T-cell (primary cell): ENCODE measurements at places on chromosomes 6 and 20. TPM values are rescaled to one million over a fixed set of nuclear protein-coding genes. Genes with fewer than 3 reads are reported as not detected.

GRCh38 chr6:43801495-43802181 lies 31.6 kb downstream of the VEGFA start:
- no peak for DNase-seq

DNA sequence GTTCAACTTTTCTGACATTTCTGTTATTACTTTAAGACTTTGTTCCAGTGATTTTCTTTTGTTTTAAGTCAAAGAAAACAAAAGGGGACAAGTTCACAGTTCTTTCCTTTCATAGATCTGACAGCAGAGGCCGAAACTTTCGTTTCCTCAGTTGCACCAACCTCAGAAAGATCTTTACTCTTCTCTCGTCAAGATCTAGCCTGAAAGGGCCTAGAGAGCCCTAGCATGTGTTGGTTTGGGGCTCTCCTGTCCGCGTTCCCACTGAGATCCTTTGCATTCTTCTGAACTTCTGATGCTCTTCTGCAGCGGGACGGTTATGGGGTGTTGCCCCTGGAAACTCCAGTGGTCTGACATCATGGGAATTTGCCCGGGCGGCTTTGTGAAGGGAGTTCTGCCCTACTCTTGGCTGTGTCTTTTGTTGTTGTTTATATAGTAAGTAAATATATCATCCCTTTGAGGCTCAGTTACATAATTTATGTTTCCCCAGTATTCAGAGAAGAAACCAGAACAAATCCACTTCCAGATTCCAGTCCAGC lies 129.1 kb downstream of the SASH1 start:
- DNase-seq = no peak

GRCh38 chr6:138035070-138035469 lies 72.1 kb downstream of the PERP start:
- DNase-seq = no peak

DNA sequence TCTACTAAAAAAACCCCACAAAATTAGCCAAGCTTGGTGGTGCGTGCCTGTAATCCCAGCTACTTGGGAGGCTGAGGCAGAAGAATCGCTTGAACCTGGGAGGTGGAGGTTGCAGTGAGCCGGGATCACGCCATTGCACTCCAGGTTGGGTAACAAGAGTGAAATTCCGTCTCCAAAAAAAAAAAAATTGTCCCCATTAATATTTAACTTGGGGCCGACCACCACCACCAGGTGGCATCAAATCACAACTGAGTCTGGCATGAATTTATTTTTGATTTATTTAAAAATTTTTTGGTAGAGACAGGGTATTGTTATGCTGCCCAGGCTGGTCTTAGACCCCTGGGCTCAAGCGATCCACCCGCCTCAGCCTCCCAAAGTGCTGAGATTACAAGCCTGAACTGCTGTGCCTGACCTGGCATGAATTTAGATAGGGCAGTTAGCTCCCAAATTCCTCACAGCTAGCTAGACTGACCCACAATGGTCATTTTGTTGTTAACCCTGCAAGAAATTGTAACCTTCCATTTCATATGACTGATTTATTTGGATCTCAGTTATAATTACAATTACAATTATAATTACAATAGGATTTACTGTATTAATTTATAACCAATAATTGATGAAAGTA lies 17.1 kb upstream of the BEND3 start:
- DNase-seq = no peak

DNA sequence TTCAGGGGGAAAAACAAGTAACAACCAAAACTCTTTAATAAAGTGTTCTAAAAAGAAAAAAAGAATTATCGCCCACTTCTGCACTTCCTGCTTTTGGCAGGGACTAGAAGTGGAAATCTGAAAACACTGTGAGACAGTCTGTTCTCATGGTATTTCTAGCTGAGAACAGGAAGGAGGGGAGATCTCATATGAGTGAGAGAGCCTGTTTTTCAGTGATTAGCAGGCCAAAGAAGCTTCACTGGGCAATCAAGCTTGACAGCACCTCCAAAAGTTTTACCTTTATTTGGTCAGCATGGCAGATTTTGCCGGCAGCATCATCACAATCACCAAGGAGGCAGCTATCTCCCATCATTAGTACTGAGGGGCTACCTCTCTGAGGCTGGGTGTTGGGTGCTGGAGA lies 79.5 kb upstream of the ATXN1 start:
- no peak for DNase-seq

DNA sequence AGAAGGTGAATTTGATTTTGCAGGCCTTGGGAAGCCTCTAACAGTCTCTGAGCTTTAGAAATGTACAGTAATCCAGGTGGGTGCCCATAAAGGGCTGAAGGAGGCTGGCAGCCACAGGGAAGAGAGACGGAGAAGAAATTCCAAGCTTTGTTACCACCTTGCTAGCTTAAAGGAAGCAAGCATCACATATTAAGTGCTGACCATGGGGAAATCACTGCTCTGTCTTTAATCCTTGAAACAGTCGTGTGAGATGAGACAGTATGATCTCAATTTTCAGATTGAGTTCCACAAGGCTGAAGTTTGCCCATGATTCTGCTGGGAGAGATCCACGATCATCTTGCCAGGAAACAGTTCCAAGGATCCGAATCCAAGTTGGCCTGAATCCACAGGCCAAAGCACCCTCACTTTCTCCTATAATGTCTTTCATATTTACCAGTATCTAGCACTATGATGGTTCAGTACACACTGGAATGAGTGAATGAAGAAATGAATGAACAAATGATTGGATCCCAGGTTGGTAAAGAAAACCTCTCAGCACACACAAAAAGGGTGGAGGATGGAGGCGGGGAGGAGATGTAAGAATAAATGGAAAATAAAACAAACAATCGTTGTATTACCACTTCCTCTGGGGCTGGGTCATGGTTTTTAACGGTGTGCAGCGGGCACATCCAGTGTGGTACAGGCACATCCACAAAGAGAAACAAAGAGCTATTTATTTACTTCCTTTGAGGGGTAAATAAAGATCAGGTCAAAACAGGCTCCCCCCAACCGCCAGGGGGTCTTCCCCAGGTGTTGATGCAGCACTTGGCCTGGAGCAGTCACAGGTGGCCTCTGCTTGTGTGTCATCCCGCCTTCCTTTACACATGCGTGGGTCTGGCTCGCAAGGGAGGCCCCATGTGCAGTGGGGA lies 28.2 kb upstream of the TAF8 start:
- peak; percentile 81 for DNase-seq

GRCh38 chr6:485655-486170 lies 94.2 kb downstream of the IRF4 start:
- no peak for DNase-seq

- DNase-seq = no peak
These were observed 62.8 kb upstream of the FOXO3 start for GRCh38 chr6:108497883-108498282.

DNA sequence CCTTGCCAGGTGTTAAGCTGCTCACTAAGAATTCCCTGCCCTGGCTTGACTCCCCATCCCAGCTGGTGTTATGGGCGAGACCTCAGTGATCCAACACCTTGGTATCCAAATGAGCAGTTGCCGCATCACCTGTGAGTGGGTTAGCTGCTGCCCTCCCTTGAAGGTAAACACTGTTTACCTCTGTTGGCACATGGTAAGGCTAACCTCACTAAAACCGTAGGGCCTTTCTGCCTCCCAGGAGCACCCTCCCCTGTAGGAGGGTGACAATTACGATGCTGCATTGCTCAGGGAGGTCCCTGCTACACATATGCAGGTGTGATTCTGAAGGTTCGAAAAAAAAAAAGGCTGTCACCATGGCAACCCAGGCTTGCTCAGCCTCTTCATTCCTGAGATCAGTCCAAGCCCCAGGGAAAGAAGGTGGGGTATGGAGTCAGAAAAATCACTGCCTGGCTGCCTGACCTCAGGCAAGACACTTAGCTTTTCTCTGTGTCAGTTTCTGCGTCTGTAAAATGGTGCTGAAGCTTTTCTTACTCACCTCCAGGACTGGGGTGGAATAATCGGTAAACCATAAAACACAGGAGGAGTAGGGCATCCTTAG lies 19.5 kb downstream of the PNPLA1 start:
- DNase-seq = no peak

DNA sequence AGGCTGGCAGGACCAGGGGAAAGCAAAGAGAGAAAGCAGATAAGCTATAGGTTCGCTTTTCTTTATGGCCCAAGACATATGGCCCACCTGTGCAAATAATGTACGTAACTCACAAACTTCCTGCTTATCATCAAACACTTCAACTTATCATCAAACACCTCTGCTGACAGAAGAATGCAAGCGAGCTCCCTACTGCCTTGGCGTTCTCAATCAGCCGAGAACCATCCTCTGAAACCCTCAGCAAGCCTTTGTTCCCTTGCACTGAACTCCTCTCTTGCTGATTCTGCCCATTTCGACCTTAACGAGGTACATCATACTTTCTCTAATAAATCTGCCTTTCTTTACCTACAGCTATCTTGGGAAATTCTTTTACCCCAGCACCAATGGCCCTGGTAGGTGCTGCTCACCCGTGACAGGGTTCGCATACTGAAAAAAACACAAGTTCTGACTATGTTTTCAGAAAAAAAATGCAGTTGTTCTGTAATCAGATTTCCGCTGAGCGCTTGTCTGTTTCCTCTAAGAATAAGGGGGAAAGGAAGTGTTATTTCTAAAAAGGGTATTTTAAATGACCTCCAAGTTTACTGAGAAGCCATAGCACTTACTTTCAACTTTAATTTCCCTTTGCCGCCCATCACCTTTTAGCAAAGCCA lies 28.3 kb downstream of the SERPINB6 start:
- DNase-seq = no peak

GRCh38 chr6:75205776-75206575 lies at the start of gene COL12A1:
TSS of gene COL12A1 (minus strand) at chr6:75206053. CDS start at chr6:75202792, 3,261 bp downstream.
- DNase-seq = no peak

GRCh38 chr6:137799950-137800568 lies 67.0 kb upstream of the TNFAIP3 start:
- peak; percentile 53 for DNase-seq

GRCh38 chr6:108247965-108248536 lies 12.8 kb downstream of the SNX3 start:
- DNase-seq = no peak

- DNase-seq = no peak
These were observed 53.7 kb downstream of the UST start for GRCh38 chr6:148800536-148800935.

DNA sequence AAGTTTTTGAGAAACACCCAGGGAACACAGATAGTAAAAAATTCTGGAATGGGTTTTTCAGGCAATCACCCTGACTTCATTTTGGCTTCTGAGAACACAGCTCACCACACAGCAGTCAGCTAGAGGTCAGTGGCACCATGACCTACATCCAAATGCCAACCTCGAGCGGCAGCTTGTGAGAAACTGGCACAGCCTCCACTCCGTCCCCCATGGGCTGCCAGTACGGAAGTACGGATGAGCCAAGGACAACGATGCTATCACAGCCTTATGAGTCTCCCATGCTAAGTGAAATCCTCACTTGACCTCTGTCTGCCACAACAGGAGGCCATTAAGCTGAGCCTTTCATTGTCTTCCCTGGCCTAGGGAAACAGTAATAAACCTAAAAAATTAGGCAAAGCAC lies 32.0 kb downstream of the KIF16B start:
- no peak for DNase-seq

GRCh38 chr6:120671519-120671918 lies 662.8 kb downstream of the TBC1D32 start:
- DNase-seq = no peak

GRCh38 chr6:149248693-149249369 lies 68.7 kb upstream of the TAB2 start:
- DNase-seq = peak; percentile 22

GRCh38 chr6:140537834-140538705 lies 1163.6 kb upstream of the CITED2 start:
- no peak for DNase-seq

GRCh38 chr6:84042603-84043002 lies 9.0 kb downstream of the MRAP2 start:
- no peak for DNase-seq

- no peak for DNase-seq
These were observed 30.2 kb downstream of the EPHA7 start for GRCh38 chr6:93389192-93389591.

Gene TRDN
- not detected for total RNA-seq

Gene DDX43
- total RNA-seq = 1.3 TPM

Gene HLA-DQA2
- 0.64 TPM for total RNA-seq

Gene BMP2
- total RNA-seq = 0.13 TPM

Gene TCP11
- not detected for total RNA-seq

Gene C20orf96
- 3.1 TPM for total RNA-seq

Gene ATP9A
- 0.44 TPM for total RNA-seq

Gene TPBG
- total RNA-seq = 0.58 TPM

Gene NUP153
- total RNA-seq = 58.5 TPM

Gene SLC22A3
- total RNA-seq = 0.13 TPM

Gene PAK5
- not detected for total RNA-seq

Gene EIF6
- 44.5 TPM for total RNA-seq

Gene TBXT
- total RNA-seq = not detected

Gene ZNF343
- total RNA-seq = 7.6 TPM

Gene MYCT1
- total RNA-seq = 0.25 TPM
